ENCODE measurements at places on chromosomes 6 and 20.

GRCh38 chr20:19137641-19138040, 74.8 kb upstream of the SLC24A3 start:
- no peak for DNase-seq

DNA sequence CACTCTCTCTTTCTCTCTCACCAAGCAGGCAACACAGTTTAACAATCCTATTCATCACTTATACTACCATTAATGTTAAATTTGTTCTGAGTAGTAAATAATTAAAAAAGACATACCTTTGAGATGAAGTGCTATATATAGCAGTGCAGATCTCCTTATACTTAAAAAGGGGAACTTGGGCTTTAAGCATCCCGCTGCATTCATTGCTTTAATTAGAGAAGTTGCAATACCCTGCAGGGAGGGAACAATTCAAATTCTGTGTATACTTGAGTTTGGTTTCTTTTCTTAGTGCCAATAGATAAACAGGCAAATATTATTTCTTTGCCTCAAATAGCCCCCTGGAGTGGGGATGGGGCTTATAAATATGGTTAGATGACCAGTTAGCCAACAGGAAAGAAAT, 10.8 kb upstream of the ZBTB24 start:
- DNase-seq, result no peak

DNA sequence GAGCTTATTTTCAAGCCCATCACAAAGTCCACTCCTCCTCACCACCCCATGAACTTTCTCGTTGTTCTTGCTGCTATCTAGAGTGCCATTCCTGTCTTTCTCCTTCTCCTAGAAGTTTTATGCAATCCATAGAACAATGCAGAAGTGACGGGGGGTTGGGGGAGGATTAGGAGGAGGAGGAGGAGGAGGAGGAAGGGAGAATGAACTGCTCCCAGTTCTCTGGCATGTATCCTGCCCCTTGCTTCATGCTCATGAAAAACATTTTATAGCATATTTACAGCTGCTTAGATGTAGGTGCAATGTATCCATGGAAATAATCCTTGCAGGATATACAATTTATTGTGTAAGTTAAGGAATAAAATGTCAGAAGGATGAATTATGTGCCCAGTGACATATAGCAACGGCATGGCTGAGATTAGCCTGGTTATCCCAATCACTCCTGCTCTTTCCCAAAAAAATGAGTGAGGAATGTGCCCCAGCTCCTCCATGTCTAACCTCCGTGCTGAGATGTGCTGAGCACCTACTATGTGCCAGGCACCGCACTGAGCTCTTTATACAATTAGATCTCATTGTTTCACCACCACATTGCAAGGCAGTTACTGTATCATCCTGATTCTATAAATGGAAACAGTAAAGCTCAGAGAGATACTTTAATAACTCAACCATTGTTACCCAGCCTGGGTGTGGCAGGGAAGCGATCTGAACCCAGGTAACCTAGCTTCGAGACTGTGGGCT, 41.6 kb upstream of the TFAP2C start:
- DNase-seq, result no peak

GRCh38 chr6:163170294-163170883, 244.1 kb upstream of the QKI start:
- DNase-seq, result no peak

GRCh38 chr20:23235173-23236027, 115.2 kb upstream of the NXT1 start:
- DNase-seq, result peak; percentile 3

- no peak for DNase-seq
Observed at GRCh38 chr20:59453759-59454560, 150.4 kb upstream of the PHACTR3 start.

GRCh38 chr20:11008444-11009033, 334.7 kb upstream of the JAG1 start:
- DNase-seq, result no peak

DNA sequence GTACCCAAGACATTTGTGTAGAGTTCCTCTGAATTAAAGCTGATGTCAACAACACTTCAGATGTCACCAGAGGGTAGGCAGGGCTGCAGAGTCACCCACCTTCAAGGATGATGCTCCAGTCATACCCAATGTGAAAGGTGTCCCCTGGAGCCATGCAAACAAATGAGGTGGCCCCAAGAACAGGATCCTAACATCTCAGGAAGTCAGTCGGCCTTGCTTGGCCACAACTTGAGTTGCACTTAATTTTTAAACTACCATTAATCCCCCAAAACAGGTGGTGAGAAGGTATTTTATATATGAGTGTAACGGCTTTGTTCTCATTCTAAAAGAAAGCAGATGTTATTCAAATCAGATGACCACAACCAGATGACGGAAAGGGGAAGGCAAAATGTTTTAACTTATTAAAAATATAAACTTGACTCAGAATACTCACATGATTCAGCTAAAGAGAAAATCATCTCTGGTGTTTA, 21.1 kb upstream of the SERPINB1 start:
- DNase-seq, result no peak

DNA sequence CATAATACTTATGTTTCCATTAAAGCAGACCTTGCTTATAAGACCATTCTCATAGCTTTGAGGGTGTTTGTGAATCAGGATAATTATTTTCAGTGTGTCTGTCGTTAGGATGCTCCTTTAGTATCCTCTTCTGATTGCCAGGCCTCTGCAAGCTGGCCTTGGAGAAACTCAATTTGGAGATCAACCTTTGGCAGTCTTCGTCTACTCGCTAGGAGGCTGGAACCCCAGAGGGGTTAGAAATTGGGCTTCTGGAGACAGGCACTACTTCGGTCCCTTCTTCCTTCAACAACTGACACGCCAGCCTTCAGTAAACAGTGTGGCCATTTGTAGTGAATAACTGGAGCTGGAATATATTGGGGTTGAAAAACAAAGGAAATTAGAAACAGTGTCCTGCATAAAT, 100.8 kb upstream of the CITED2 start:
- no peak for DNase-seq

GRCh38 chr6:159716247-159717096, 10.8 kb upstream of the WTAP start:
- DNase-seq, result no peak

GRCh38 chr6:35557239-35557638, 44.5 kb upstream of the TULP1 start:
- no peak for DNase-seq

GRCh38 chr6:20732896-20733295, 198.6 kb downstream of the CDKAL1 start:
- DNase-seq, result no peak

- DNase-seq, result peak; percentile 30
Observed at GRCh38 chr20:20824924-20825584, 112.6 kb upstream of the RALGAPA2 start.

DNA sequence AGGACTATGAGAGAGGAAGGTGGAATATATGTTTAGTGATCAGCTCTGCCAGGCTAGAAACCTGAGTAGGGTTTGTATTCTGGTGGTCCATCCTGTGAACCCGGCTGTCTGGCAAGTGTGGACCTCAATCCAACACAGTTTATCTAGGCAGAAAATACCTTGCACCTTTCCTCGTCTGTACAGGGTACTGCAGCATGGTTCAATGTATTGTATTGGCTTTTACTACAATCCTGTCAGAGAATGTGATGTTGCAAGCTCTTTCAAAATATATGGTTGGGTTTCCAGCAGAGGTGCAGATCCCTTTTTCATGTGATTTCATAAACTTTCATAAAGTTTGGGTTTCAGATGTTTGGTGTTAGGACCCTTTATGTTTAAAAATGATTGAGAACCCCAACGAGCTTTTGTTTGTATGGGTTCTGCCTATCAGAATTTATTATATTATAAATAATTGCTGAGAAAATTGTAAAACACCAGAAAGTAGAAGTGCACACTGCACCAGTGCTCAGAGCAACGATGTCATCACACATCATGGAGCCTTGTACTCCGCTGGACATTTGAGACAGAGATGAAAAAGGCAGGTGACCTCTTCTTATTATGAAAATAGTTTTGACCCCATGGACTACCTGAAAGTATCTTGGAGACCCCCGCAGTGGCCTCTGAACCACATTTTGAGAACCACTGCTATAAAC, 106.6 kb downstream of the RTN4IP1 start:
- no peak for DNase-seq

- no peak for DNase-seq
Observed at GRCh38 chr20:33645072-33645358, 17.1 kb upstream of the C20orf144 start.

DNA sequence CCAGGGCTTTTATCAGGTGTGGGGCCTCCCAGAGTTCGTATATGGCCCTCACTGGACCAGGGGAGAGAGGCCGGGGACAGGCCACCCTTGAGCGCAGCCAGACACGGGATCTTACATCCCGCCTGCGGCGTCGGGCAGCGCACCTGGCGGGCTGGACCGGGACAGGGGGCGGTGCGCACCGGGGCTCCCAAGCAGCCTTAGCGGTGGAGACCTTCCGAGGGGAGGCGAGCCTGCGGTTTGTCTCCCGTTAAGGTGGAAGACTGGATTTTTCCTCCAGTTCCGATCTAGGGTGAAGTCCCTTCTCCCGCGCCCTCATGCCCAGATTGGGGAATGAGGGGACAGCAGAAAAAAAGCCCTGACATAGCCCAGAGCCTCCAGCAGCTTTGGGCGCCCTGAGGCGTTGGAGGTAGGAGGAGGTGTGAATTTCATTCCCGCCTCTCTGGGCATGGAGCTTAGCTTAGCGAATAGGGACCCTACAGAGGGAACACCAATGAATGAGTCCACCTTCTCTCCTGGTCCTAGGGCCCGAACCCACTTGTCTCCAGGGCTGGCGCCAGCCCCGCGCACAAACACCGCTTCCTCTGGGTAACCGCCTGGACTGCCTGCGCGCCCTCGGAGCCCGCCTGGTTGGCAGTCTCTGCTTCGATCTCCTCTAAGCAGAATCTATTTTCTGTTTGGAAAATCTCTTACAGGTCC, 6.7 kb upstream of the LAMP5 start:
- DNase-seq, result no peak

- no peak for DNase-seq
Observed at GRCh38 chr20:15267935-15268334, 930.5 kb upstream of the FLRT3 start.

DNA sequence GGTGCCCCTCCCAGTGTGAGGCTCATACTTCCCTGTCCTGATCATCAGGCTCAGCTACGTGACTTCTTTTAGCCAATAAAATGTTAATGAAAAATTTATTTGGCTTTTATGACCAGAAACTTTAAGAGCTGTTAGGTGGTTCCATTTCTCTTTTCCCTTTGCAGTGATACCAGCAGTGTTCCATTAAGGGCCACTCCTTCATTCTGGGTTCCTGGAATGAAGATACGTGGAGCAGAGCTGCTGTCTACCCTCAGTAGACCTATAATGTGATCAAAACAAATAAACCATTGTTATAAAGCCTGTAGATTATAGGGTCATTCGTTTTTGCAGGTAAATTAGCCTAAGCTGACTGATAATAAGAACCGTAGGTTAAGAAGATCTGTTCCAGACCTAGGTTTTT, 228.0 kb downstream of the ZFAND3 start:
- DNase-seq, result no peak

DNA sequence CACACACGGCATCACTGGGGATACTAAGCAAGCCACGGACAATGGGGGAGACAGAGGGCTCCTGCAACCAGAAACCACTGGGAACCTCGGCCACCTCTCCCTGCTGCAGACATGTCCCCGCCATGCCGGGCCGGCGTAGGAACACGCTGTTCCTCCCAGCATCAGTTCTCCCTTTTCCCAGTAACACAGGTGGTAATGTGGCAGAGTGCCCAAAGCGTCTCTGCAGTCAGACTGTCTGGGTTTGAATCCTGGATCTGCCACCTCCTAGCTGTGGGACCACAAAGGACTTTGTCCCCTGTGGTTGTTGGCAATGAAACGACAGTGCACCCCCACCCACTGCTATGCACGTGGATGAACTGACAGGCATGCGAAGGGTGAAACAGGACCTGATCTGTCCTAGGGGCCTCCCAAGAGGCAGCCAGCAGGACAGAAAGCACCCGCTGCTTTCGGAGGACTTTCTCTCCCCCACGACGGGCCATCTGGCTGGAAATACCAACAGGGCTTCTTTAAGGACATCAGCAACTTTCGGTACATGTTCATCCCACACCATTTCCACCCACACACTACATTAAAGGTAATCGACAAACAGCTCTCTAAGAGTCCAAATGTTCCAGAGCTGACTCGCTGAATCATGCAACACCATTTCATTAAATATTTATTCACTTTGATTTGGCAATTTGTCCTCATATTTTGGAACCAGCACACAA, 74.1 kb downstream of the SULF2 start:
- DNase-seq, result no peak

- DNase-seq, result peak; percentile 67
Observed at GRCh38 chr6:41531591-41532582, 14.3 kb upstream of the FOXP4 start.

DNA sequence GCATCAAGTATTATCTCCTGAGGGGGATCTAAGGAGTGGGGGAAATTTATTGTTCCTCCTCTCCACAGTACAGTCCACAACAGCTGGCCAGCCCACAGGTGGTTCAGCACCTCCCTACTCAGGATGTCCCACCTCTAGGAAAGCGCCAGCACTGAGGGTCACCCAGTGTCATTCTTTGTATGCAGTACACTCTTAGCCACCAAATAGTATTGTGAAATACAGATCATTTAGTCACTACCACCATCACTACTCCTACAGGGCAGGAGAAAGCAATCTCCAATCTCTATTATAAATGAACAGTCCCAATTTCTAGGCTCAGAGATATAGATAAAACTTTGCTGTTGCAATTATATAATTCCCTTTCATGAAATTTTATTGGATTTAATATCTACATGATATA, 6.3 kb upstream of the ZNF76 start:
- no peak for DNase-seq

GRCh38 chr20:61253264-61253639, 1.2 kb downstream of the CDH4 start:
- DNase-seq, result no peak

DNA sequence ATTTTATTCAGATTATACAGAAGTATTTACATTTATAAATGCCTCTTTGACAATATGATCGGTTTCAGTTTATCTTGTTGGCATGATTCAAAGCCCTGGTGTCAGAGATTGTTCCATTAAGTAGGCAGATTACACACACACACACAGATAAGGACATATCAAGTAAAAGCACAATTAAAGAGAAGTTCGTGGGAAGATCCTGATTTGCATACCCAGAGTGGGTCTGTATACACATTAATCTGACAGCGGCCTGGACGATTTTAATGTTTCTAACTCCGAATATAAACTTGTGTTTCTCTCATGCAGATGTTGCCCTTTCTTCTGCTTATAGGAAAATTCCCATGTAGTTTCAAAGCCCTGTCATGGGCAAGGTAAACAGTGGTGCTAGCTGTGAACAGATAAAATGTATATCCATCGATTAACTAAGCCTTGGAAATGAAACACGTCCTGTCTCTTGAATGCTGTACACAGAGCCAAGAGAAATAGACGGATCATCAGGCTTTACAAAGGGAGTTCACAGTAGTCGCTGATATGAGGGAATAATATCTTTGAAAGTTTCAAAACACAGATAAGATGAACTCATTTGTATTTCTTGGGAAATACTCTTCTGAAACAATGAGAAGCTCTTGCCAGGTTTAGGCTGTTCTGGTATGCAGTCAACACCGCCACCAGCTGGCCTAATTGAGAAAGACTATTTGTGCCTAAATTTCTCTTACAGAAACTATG, 108.2 kb upstream of the GMDS start:
- DNase-seq, result peak; percentile 37

- DNase-seq, result no peak
Observed at GRCh38 chr20:57433657-57434389, 42.6 kb downstream of the RBM38 start.

Data from NCI-H2171 (cell line).